ENCODE measurements at places on chromosomes 1 and 21.
A peak's percentile ranks its signal among the peaks of the same experiment; 100 is the strongest.

DNA sequence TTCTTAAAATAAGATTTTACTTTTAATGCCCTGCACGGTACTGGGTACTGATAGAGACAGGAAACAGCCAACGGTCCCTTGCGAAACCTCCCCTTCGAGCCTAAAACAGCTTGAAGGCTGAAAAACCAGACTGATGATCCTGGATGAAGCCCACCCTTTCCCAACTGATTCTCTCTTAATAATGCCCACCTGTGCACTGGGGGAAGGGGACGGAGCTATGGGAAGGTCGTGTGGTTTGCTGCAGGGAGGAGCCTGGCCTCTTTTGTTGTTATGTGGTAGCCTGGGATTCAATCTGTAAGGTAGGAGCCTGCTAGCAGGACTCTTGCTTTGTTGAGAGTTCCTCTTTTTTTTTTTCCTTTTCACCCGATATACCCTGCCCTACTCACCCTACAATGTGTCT, 25.6 kb downstream of the SAMSN1 start:
- no peak for DNase-seq

- DNase-seq: peak; percentile 51
These were observed 43.0 kb downstream of the GALNT2 start for GRCh38 chr1:230109895-230110667.

- DNase-seq: no peak
These were observed 80.2 kb upstream of the GREM2 start for GRCh38 chr1:240691909-240692705.

GRCh38 chr1:62318320-62318755, 896 bp downstream of the KANK4 start:
- DNase-seq: no peak

GRCh38 chr1:181451661-181452230, 31.6 kb upstream of the CACNA1E start:
- no peak for DNase-seq

DNA sequence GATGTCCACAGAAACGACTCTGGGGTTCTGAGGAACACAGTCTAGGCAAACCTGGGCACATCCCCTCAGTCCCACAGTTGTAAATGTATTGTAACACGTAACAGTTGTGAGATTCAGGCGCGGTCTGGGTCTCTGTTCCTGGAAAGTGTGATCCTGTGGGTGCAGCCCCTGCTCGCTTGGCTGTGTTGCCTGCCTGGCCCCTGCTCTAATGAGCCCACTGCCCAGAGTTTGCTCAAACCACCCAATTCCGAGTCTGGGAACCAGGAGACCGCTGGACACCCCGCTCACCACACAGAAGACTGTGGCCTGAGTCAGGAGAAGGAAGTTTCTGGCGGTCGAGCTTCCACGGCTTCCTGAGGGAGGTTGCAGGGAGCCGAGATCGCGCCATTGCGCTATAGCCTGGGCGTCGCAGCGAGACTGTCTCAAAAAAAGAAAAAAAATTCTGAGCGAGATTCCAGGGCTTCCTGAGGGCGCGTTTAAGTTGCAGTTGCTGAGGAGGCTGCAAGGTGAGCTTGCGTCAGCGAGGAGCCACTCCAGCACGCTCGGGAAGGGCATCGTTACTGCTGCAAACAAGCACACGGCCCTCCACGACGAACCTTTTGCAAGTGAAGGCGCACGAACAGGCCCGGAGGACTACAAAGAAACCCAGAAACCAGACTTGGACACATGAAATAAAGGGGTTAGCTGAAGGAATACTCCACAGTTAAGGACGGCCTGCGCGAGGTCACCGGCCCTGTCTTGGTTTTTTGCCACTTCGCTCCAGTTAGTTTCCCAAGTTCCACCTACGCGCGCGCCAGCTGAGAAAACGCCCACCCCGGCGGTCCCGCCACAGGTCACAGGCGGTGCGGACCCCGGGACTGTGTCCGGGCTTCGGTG, 1.1 kb downstream of the C21orf58 start:
- DNase-seq: no peak

DNA sequence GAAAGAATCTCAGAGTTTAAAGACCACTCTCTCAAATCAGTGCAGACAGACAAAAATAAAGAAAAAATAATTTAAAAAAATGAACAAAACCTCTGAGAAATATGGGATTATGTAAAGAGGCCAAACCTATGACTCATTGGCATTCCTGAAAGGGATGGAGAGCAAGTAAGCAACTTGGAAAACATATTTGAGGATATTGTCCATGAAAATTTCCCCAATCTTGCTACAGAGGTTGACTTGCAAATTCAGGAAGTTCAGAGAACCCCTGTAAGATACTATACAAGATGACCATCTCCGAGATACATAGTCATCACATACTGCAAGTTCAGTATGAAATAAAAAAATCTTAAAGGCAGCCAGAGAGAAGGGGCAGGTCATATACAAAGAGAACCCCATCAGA, 43.7 kb upstream of the IVNS1ABP start:
- no peak for DNase-seq

GRCh38 chr1:48371598-48371997, 100.4 kb downstream of the SPATA6 start:
- DNase-seq: no peak

- no peak for DNase-seq
These were observed 43.4 kb upstream of the MPZL1 start for GRCh38 chr1:167678422-167678821.

- DNase-seq: no peak
These were observed 99.2 kb downstream of the TRIM11 start for GRCh38 chr1:228307218-228308023.

DNA sequence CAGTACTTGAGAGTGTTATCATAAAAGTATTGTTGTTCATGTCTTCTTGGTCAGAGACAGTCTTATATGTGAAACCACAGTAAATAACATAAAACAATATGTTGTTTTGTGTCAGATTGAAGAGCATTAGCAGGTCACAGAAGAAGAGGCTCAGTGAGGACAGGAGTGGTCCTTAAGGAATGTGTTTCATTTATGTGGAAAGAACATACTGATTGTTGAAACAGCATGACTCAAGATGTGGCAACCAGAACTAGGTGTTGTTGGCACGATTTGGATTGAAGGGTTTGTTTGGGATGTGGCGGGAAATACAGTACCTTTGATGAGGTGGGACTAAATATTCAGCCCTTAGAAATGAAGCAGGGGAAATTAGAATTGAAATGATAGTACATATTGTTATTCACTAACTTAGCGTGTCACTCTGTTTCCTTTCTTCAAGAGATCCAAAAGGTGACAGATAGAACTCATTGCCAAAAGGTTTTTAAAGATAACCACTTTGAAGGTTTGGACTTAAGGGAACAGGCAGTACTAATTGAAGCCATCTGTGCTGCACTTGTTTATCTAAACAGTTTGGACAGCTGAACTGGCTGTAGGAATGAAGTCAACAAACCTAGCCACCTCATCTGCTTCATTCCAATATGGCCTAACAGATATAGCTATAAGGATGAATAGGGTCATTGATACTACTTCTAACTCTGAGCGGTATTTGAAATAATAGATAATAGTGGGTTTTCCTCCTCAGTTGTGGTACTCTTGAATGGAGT, 14.4 kb downstream of the RALGPS2 start:
- DNase-seq: no peak

- no peak for DNase-seq
These were observed 18.7 kb upstream of the PEX10 start for GRCh38 chr1:2431103-2431502.

DNA sequence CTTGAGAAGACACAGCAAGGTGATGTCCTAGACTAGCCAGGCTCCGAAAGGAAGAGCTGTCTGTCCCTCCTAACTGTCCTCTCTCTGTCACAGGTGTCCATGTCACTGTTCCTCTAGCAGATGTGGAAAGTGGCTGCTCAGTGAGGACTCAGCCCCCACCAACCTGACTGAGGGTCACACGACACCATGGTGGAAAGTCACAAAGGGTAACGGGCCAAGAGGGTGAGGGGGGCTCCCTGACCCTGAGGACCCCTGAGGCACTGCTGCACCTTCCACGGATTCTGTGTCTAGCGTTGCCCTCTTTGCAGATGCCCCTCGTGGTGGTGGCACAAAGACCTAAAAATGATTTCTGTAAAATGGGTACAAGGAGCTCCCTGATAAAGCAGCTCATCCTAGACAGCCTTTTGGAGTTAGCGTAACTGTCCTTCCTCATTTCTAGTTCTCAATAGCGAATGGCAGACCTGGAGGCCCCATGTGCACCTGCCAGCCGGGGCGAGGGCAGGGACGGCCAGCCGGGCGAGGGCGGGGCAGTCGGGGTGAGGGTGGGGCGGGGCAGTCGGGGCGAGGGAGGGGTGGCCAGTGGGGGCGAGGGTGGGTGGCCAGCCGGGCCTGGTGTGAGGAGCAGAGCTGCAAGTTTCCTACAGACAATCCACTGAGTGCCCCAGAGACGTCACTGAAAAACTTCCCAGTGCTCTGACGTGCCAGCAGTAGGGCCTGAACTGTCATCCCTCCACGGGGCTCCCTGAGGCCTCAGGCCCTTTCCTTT, 23.4 kb downstream of the POFUT2 start:
- no peak for DNase-seq

- no peak for DNase-seq
These were observed 109.8 kb downstream of the PATJ start for GRCh38 chr1:61851849-61852669.

GRCh38 chr1:245010018-245010614, 144.7 kb upstream of the KIF26B start:
- no peak for DNase-seq
